ENCODE measurements at places on chromosomes 16 and 17. TPM values are rescaled to one million over a fixed set of nuclear protein-coding genes. Genes with fewer than 3 reads are reported as not detected.

Gene KRTAP9-4
- total RNA-seq, result not detected

Gene C17orf50
- total RNA-seq, result not detected

Gene PMP22
- 8.6 TPM for total RNA-seq

GRCh38 chr17:59840329-59841090 lies 52.2 kb downstream of the TUBD1 start:
- DNase-seq, result no peak

DNA sequence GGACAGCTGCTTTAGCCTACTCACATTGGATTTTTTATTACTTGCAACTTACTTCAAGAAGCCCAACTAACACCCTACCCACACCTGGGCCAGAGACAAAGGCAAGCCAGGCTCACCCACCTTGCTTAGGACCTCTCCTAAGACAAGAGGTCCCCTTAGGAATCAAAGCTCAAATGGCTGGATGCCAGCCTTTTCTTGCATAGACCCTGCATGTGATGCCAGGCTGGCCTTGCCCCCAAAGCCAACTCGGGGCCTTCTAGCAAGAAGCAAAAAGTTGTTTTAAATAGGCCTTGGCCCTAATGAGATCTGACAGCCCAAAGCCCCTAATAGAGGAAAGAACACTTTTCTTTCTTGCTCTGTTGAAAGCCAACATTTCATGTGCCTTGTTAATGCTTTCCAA lies 20.7 kb downstream of the GPRC5B start:
- DNase-seq, result no peak

DNA sequence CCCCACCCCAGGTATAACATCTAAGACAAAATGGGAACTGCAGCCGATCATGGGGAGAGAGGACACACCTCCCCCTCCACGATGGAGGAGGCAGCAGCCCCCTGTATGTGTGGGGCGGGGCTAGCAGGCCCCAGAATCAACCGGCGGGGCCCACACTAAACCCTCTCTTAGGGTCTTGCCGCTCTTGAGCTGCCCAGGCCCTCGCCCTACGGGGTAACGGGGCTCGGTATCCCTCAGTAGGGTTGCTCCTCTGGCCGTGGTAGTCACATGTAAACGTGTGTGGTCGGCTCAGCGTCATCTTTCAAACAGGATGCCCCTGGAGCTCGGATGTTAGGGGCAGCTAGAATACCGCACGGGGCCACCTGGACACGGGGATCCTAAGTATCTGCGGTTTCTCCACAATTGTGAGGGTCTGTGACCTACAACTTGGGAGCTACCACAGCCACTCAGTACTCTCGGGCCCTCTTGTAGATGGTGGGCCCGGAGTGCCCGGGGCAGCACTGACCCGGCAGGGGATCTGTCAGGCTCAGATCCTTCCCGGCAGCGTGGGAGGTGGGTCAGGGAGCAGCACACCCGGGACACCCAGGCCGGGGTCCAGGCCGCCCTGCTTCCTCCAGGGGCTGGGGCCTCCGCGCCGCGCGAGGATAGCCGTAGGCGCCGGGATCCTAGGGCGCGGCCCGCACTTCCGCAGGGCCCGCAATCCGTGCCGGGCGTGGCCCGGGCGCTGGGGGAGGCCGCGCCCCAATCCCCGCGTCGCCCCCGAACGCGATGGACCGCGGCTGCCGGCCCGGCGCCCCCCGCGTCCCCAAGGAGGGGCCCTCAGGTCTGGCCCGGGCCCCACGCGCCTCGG lies 781 bp downstream of the ARHGDIA start:
- no peak for DNase-seq

- no peak for DNase-seq
Observed at GRCh38 chr17:67362173-67362572, 4.2 kb downstream of the PSMD12 start.

DNA sequence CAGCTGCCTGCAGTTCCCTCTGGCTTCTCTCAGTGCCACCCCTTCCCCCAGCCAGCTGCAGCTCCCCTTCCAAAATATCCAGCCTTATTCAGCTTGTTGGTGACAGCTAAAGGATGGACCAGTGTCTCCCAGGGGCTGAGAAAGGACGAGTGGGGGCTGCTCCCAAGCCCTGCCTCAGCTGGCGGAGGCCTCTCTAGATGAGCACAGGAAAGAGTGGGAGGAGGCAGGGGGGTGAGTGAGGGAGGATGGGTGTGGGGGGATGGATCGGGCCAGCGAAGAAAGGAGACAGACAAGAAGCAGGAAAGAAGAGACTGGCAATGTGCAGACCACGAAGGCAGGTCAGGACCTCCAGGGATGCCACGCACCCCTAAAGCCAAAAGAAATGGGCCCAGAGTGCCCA lies 17.5 kb downstream of the PIPOX start:
- no peak for DNase-seq
